ENCODE measurements at places on chromosomes 1 and 21. TPM values are rescaled to one million over a fixed set of nuclear protein-coding genes. Genes with fewer than 3 reads are reported as not detected.

The ZYG11A gene
- 2.3 TPM for total RNA-seq

The MAN1C1 gene
- 0.77 TPM for total RNA-seq

The MX1 gene
- 2.3 TPM for total RNA-seq

The MYOC gene
- total RNA-seq = not detected

The LCE2B gene
- total RNA-seq = not detected

The UBE2U gene
- total RNA-seq = not detected

The CNR2 gene
- total RNA-seq = not detected

The CYP4B1 gene
- total RNA-seq = not detected

The CAMSAP2 gene
- total RNA-seq = 18.8 TPM

The FMO5 gene
- 0.39 TPM for total RNA-seq

The CSMD2 gene
- not detected for total RNA-seq

The TCHH gene
- 0.30 TPM for total RNA-seq
